ENCODE measurements at places on chromosomes 4 and X. TPM values are rescaled to one million over a fixed set of nuclear protein-coding genes. Genes with fewer than 3 reads are reported as not detected.

The PF4V1 gene
- not detected for total RNA-seq

The XG gene
- total RNA-seq, result 4.5 TPM

The AMOT gene
- total RNA-seq, result 2.7 TPM

The TMPRSS11F gene
- total RNA-seq, result not detected
